Muscle of arm (tissue), 14 donors: ENCODE measurements at places on chromosomes 5 and 9.

DNA sequence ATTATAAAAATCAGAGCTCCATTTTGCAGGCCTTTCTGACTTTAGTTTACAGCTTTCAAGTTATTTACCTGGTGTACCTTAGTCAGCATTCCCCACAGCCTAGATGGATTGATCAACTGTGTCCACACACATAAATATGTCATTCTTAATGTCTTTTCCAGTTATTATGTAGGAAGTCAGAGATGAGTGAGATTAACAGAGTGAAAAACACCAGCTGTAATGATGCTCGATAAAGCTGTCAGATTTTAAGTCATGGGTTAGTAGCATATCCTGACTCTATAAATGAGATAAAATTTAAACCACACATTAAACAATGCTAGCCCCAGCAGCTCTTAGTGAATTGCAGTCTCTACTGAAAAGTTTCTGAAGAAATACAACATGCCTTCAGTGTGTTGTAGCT lies 48.9 kb downstream of the NUDT12 start:
- DNase-seq = no peak

DNA sequence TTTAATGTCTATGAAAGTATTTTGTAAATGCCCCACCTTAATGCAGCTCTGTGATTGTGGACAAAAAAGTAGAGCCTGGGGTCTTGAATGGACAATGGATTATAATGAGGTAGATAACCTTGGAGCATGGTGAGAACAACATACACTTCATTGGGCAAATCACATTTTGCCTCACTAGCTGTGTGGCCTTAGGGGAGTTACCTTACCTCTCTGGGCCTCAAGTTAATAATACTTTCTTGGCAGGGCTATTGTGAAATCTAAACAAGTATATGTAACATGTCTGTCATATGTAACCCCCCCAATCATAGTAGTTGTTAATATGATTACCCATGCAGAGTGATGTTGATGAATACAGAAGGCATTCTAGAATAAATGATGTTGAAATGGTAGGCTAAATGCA lies 213.6 kb upstream of the ANKRD55 start:
- DNase-seq = no peak

DNA sequence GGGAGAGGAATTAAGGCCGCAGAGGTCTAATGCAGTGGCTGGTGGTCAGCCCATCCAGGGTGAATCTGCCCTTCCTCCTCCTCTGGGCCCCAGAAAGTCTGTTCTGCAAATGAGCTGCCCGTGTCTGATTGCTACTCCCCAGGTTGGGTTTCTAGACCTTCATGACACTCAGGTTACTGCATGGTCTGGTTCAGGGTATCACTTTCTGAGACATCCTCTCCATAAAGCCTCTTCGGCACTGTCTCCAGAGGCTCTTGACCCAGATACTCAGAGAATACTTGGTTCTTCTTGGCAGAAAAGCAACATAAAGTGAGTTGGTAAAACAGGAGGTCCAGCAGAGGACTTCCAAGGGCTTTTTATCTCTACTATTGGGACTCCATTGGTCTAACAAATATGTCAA lies 62.5 kb upstream of the GDNF start:
- DNase-seq = no peak

DNA sequence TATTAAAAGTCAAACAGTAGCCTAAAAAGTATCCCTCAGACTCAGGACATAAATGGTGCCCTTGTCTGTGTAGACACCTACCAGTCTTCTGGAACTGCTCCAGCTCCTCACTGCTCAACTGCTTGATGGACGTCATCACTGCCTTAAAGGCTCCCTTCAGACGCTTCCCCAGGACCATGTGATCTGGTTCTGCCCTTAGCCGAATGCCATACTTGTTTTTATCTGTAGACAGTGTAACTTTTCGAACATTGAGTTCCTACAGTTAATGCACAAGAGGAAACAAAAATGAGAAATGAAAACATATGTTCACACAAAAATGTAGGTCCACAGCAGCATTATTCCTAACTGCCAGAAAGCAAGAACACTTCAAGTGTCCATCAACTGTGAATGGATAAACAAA lies 46.2 kb downstream of the IARS1 start:
- no peak for DNase-seq

DNA sequence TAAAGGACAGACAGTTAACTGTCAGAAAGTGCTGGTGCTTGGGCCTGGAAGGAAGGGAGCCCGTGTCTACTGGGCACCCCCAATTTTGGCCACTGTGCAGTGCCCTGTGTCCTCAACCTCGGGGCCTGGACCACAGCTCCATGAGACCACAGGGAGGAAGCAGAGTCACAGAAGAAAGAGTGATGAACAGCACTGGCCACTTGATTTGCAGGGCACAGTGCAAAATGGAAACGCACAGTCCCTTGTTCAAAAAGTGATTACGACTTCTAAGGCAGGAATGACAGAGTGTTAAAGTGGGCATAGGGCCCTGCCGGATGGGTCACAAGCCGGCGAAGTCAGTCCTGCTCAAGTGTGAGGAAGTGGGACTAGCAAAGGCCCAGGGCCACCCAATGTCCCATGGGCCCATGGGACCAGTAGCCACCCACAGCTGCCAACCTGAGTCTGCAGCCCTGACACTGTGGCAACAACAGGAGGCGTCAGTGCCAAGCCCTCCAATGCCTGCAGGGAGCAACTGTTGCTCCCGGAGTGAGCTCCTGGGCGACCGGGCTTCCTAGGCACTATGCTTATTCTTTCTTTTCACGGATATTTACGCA lies 85.4 kb downstream of the ADAMTS2 start:
- DNase-seq = no peak

DNA sequence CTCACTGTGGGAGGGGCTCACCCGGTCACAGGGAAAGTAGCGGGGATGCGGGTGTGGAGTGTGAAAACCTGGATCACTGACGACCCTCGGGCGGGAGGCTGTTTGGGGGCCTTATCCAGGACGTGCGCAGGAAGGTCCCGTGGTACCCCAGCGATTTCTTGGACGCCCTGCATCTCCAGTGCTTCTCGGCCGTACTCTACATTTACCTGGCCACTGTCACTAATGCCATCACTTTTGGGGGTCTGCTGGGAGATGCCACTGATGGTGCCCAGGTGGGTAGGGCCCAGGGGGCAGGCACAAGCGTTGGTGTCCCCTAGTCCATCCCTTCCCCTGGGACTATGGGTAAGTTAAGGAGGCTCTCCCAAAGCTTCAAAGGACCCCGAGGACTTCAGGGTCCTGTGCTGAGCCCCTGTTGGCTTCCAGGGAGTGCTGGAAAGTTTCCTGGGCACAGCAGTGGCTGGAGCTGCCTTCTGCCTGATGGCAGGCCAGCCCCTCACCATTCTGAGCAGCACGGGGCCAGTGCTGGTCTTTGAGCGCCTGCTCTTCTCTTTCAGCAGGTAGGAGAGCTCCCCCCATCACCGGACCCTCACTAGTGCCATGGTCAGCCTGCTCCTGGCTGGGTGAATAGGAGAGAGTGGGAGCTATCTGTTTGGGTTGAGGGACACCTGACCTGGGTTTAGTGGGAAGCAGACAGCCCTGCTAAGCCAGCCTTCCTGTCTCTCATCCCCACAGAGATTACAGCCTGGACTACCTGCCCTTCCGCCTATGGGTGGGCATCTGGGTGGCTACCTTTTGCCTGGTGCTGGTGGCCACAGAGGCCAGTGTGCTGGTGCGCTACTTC lies 3.9 kb downstream of the SLC4A9 start:
- no peak for DNase-seq

DNA sequence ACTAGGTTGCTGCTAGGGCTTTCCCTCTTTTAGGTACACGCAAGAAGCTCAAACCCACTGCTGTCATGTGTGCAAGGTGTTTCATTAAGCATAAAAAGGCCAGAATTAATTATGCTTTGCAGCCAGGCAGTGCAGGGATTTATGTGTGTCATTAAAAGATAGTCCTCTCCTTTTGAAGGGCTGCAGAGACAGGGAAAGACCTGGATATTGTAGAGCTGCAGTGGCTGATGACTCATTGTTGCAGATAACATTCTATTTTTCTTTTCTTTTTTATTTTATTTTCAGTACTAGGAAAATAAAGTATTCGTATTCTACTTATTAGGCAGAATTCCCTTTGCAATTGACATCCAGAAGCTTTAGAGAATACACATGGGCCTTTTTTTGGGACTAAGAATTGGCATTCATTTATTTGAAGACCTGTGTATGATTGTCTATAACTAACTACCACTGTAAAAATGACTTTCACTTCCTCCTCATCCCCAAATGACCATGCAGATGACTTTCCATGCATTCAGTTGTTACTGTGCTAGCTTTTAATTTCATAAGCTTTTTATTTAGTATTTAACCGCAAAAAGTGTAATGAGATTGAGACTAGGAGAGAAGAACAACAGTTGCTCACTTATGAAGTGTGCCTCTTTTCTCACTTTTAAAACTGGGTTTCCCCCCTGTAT lies 113.0 kb downstream of the PAM start:
- no peak for DNase-seq

- DNase-seq = no peak
Observed at GRCh38 chr9:95206143-95206542, 111.4 kb downstream of the FANCC start.

GRCh38 chr5:73298772-73299630 lies 126.0 kb downstream of the TMEM174 start:
- DNase-seq = no peak

- DNase-seq = no peak
Observed at GRCh38 chr9:136956604-136957003, 4.5 kb downstream of the LCN12 start.

- no peak for DNase-seq
Observed at GRCh38 chr9:84024041-84024575, 43.5 kb downstream of the RMI1 start.

- DNase-seq = no peak
Observed at GRCh38 chr5:77146896-77147295, 59.8 kb upstream of the ZBED3 start.

- no peak for DNase-seq
Observed at GRCh38 chr9:137694962-137695875, 76.4 kb downstream of the EHMT1 start.

DNA sequence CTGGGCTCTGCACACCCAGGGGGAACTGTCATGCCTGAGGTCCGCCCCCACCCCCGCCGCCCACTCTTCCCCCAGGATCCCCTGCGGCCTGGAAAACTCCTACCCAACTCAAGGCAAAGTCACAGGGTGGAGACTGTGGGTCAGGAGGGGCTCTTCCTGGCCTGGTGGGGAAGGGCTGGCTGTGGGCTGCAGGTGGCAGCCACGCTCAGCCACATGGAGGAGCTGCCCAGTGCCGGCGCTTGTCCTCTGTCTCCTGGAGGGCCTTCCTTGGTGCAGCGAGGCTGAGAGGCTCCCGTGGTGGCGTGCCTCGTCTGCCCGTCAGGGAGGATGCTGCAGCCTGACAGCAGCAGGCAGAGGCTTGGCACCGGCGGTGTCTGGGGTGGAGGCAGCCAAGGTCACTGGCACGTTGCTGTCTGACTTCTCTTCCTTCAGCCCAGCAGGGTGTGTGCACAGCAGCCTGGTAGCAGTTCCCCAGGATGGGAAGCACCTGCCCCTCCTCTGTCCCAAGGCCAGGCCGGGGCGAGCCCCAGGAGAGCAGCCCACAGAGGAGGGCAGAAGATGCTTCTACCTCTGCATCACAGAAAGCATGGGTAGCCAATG lies 78.1 kb downstream of the ADAMTS2 start:
- DNase-seq = no peak

- peak; percentile 43 for DNase-seq
Observed at GRCh38 chr5:157670662-157671591, at the start of gene C5orf52. Gene C5orf52 (plus strand): TSS chr5:157671533. CDS start chr5:157671615, 82 bp downstream.

DNA sequence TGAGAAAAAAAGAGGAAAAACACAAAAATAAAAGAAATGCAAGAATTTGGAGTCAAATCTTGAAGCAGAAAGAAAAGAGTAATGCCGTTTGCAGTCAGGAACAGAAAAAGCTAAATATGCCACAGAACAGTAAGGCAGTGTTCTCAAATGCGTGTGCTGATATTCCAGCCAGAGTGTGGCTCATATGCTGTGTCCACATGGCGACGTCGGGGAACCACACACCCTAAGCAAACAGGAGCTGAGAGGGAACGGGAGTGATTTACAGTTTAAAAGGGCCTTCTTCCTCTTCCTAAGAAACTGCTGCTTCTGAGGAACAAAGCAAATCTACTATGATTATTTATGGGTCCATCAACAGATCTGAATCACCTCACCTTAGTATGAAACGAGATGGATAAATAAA lies 42.7 kb downstream of the DDX31 start:
- DNase-seq = no peak

GRCh38 chr9:130328349-130328801 lies 62.8 kb downstream of the HMCN2 start:
- DNase-seq = no peak

GRCh38 chr9:15182730-15183129 lies 124.3 kb downstream of the TTC39B start:
- peak; percentile 26 for DNase-seq

GRCh38 chr5:62690421-62690820 lies 111.8 kb downstream of the LRRC70 start:
- no peak for DNase-seq

- no peak for DNase-seq
Observed at GRCh38 chr5:157710882-157711281, 20.3 kb upstream of the THG1L start.

GRCh38 chr5:13359344-13359743 lies 585.1 kb downstream of the DNAH5 start:
- no peak for DNase-seq

DNA sequence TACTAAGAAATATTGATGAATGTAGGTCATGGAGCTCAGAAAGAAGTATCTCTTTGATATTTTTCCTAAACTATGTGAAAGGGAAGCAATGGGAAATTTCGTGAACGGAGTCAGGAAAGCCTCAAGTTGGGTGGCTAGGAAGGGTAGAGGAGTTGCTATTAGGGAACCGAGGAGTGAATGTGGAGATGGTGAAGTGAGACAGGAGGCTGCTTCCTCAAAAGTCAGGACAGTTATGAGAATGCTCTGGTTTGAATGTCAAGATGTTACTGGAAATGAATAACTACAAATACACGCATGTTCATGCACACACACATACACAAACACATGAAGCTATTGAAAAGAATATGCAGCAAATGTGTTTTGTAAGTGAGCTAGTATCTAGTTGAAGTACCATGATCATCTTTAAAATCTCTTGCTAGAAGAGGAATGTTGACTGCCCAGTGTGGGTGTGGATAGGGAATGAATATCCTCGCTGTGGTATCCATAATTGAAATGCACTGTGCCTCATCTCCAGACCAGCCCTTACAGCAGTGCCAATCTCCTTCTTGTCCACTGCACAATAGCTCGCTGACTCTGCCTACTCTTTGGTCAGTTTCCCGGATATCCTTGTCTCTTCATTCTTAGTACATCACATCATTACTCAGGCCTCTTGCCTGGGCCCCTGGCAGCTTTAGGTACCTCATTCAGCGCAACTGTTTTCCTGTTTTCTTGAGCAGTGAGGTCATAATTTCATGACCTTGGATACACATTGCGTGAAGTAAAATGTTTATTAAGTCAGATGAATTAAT lies 21.9 kb upstream of the PDCD1LG2 start:
- no peak for DNase-seq

- peak; percentile 37 for DNase-seq
Observed at GRCh38 chr9:73152953-73153352, 1.3 kb downstream of the ANXA1 start.
